ENCODE measurements at places on chromosomes 13 and 19.

- peak; percentile 29 for DNase-seq
These were observed 22.2 kb downstream of the AP2S1 start for GRCh38 chr19:46828484-46828883.

DNA sequence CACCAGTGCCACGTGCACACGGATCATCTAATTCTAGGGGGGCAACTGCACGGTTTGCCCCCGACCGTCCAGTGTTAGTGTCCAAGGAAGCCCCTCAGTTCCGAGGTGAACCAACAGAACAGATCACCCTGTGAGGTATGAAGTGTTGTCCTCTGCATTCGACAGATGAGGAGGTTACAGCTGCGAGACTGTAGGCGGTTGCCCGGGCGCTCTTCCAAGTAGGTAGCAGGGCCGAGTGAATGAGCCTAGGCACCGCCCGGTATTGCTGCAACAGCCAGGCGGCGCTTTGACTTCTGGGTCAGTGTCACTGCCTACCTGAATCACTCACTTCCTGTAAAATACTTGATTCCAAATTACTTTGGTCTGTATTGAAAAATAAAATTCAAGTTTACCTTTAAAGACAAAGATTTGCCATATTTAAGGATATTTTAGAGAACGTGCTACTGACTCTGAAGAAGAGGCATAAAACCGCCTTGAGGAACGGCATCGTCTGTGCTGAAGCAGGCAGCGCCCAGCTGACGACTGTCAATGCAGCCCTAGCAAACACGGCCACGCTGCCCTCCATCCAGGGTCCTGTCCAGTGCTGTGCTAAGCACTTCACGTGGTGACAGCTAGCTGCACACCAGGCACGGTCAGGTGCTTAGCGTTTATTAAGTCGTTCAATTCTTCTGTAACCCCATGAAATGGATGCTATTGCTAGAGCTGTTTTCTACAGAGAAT, 19.3 kb upstream of the RASA3 start:
- no peak for DNase-seq

DNA sequence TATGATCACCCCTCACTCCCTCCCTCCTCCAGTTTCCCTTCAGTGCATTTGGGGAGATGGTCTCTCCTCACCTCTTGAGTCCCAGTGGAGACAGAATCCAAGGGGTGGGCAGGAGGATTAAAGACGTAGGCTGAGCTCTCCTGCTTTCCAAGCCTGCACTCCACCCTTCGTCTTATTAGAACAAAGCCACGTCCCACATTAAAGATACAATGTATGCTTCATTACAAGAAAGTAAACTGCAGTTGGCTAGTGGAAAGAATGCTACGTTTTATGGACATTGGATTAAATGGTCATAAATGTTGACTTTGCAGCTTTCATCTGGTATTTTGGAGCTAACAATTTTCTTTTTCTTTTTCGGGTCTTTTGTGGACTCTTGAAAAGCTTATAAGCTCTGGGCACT, 1.5 kb upstream of the KLK11 start:
- no peak for DNase-seq

- no peak for DNase-seq
These were observed 164.4 kb downstream of the TM9SF2 start for GRCh38 chr13:99665711-99666110.

DNA sequence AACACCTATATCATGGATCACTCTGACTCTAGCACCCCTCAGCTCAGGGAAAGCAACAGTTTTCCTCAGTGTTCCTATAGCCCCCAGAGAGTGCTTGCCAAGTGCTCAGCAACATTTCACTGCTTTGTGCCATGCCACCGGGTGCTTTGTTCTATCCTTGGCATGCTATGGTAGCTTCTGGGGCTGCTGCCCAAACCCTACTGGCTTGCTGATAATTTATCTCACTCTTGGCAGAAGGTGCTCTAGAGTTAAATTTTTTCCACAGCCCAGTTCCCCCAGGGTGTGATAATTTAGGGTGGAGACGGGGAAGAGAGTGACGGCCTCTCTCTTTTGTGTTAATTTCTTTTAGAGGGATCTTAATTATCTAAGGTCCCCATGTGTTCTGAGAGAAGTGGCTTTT, 12.6 kb upstream of the CSNK1A1L start:
- no peak for DNase-seq

GRCh38 chr19:4536798-4537197, 1.8 kb upstream of the PLIN5 start:
- DNase-seq = no peak

DNA sequence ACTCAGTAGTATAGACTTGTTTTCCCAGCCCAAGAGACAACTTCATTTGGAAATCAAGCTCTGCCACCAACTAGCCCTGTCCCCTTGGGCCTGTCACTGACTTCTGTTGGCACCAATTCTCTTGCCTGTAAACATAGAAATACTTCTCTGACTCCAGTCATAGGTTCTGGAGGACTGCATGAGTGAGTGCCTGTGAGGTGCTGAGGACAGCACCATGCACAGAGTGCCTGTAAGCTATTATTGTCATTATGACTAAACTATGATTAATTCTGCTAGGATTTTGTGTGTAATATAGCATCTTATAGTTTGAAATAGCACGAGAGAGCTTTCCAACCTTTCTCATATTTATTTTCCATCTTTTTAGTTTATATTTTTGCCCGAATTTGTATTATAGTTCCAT, 247.9 kb downstream of the MYO16 start:
- DNase-seq = peak; percentile 31

DNA sequence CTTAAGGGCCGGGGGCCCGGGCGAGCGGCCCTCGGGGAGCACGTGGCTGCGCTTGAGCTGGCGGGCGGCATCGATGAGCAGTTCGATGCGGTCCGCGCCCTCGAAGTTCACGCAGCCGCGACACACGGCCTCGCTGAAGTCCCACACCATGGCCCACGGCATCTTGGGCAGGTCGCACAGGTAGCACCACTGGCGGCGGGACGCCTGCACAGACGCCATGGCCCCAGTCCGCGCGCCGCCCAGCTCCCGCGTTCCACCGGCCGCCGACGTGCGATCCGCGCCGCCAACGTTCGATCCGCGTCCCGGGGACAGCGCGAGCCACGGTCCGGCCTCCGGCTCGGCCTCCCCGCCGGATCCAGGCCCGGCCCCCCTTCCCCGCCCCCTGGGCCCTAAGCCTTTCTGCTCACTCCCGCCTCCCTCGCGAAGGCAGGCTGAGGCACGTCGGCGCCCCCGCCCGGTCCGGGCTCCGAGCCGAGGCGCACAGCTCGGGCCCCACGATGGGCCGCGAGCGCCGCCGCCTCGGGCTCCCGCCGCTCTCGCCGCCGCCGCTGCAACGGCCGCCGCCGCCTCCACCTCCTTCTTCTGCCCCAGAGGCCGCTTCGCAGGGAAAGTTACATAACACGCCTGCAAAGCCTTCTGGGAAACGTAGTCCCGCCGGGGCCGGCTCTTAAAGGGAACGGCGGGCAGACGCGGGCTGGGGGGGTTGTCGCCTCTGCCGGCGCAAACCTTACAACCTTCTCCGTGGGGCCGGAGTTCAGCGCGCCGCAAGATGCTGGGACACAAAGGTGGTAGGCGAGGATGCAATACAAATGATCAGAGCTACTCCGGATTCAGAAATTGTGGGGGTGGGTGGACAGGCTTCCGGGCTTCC, at the start of gene IRF2BP1:
Gene IRF2BP1 (minus strand): TSS at position 586 of the 871 bp plus-strand sequence. CDS start 367 bp downstream, at position 219.
- DNase-seq = peak; percentile 97

DNA sequence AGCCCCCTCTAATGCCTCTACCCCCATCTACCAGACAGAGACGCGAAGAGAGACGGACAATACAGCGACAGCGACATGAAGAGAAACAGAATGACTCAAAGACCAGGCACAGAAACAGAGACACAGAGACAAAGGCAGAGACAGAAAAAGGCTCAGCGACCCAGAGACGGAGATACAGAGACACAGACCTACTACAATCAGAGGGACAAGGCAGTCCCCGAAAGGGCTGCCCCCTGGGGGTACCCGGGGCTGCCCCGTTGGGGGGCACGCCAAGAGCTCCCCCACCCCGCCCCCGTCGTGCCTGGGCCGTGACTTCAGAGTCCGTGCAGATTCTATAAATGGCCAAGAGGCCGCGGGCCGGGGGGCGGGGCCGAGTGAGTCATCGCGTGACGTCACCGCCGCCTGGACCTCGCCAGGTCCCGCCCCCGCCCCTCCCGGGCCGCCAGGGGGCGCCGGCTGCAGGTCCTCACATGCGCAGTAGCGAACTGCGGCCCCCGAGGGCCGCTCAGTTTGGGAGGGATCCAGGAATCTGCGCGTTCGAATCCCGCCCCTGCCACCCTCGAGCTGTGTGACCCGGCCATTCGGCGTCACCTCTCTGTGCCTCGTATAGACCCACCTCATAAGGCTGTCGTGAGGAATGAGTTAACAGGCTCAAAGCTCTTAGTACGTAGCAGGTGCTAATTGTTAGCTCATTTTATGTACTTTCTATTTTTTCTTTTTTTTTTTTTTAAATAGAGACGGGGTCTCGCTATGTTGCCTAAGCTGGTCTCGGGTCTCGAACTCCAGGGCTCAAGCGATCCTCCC, 2.7 kb upstream of the CNN1 start:
- DNase-seq = peak; percentile 95

- no peak for DNase-seq
These were observed 8.2 kb downstream of the RAB11B start for GRCh38 chr19:8398311-8398771.

- no peak for DNase-seq
These were observed 60.5 kb downstream of the ATP7B start for GRCh38 chr13:51950722-51951121.

- DNase-seq = peak; percentile 39
These were observed 1516.7 kb upstream of the PCDH20 start for GRCh38 chr13:62932256-62932883.

- DNase-seq = peak; percentile 6
These were observed 287 bp upstream of the ZSCAN22 start for GRCh38 chr19:58326501-58326913.

- DNase-seq = peak; percentile 42
These were observed 31.4 kb upstream of the MTIF3 start for GRCh38 chr13:27481766-27482165.

- no peak for DNase-seq
These were observed 793 bp upstream of the SBK2 start for GRCh38 chr19:55537741-55538111.

DNA sequence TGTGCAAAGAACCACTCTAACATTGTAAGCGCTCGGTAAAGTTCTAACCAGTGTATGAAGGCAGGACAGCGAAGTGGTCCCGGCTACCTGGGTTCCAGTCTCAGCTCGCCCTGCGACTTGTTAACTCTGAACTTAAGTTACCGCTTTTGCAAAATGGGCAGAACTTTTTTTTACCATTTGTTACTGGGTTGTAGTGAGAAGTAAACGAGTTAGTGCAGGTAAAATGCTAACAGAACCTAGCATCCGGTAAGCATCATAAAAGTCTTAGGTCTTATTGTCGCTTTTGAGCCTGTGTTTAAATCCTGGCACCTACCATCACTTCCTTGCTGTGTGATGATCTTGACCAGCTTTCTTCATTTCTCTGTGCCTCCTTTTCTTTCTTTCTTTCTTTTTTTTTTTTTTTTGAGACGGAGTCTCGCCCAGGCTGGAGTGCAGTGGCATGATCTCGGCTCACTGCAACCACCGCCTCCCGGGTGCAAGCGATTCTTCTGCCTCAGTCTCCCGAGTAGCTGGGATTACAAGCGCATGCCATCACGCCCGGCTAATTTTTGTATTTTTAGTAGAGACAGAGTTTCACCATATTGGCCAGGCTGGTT, 734 bp upstream of the TRMT1 start:
- no peak for DNase-seq

DNA sequence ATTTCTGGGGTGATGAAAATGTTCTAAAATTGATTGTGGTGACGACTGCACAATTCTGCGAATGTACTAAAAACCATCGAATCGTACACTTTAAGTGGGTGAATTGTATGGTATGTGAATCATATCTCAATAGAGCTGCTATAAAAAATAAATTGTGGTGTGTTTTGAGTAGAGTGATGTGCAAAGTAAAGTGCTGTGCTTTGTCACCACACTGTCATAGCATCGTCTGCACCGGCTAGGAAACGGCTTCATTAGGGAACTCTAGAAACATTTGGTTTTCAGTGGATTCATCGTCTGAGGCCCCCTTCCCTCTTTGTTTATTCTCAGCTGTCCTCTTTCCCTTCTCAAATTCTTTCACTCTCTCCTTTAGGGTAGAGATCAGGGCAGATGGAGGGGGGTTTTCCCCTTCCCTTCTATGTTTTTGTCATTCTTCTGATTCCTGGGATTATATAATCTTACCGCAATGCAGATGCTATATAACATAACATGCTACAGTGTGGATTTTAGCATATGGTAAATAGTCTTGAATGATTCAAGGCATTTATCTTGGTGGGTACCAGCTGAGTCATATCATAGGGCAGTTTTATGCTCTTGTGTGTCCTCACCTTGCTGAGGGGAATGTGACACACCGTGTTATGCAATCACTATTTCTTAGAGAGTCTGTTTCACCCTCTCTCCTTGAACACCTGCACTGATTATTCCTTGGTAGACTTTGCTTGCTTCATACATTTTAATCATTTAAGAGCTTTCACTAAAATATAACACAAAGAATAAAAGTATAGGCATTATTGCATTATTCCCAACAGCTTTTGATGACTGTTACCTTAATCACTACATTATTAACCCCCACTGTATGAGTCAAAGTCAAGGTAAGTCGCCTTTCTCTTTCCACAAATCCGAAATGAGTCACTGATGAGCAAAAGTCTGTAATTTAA, 239.4 kb downstream of the DCLK1 start:
- peak; percentile 26 for DNase-seq

GRCh38 chr13:73580513-73581267, 521.9 kb downstream of the KLF5 start:
- DNase-seq = no peak

DNA sequence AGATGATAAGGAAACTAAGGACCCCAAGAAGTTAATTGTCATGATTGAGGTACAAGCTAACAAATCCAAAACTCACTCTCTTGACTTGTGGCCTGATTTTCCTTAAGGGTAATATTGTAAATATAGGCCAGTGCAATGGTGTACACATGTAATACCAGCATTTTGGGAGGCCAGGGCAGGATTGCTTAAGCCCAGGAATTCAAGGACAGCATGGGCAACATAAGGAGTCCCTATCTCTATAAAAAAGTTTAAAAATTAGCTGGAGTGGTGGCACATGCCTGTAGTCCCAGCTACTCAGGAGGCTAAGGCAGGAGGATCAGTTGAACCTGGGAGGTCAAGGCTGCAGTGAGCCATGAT, 28.7 kb upstream of the GARRE1 start:
- no peak for DNase-seq

- DNase-seq = no peak
These were observed 25.9 kb downstream of the RASL11A start for GRCh38 chr13:27296496-27296895.

GRCh38 chr13:29498426-29499040, 97.0 kb downstream of the SLC7A1 start:
- no peak for DNase-seq

All from adipocyte (in vitro differentiated cells).